ENCODE measurements at places on chromosomes 16 and 17.

DNA sequence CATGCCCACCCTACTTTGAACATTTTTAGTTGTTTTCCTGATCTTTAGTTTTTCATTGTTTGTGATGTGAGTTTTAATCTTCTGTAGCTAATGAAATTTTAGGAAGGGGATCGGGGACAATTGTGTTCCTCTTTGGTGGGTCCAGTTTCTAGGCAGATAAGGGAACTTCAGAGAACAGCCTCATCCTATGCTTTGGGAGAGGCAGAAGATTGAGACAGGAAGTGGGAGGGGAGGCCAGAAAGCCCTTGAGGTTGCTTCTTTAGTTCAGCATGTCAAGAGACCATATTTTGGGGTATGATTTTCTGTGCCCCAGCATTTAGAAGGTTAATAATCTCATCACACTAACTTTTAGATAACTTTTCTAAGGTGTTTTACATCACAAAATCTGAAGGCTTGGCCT is 191.0 kb downstream of the TANC2 start:
- DNase-seq = no peak

GRCh38 chr17:38914741-38915638 is 10.4 kb upstream of the LASP1NB start:
- peak; percentile 76 for DNase-seq

- DNase-seq = no peak
These were observed 63.4 kb downstream of the KLHDC4 start for GRCh38 chr16:87702325-87702811.

DNA sequence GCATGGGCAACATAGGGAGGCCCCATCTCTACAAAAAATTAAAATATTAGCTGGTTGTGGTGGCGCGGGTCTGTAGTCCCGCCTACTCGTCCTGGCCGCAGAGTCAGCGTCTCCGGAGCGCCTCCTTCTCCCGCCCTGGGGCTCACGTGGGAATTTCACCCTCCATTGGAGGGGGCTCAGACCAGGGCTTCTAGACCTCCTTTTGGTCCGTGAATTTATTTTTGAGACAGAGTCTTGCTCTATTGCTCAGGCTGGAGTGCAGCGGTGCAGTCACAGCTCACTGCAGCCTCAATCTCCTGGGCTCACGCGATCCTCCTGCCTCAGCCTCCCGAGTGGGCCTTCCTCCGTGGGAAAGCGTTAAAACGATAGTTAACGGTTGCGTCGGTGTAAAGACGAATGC is 394 bp upstream of the NME4 start:
- DNase-seq = peak; percentile 72

DNA sequence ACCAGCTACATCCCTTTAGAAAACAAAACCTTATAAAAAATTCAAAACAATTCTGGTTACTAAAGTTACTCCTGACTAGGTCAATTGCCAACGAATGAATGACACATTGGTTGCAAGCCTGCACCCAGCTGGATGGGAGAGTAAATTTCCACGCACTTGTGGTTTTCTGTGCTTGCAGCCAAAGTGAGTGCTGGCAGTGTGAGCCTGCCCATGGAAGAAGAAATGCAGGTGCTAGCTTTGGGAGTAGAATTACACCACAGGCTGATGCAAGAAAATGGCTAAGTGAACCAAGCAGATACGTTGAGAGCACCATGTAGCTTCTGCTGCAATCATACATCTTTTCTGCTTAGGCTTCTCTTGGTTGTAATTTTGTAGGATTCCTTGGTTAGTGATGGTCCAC is 74.6 kb downstream of the SYCE1L start:
- peak; percentile 65 for DNase-seq

- no peak for DNase-seq
These were observed 27.1 kb upstream of the DBNDD1 start for GRCh38 chr16:90046122-90046970.

DNA sequence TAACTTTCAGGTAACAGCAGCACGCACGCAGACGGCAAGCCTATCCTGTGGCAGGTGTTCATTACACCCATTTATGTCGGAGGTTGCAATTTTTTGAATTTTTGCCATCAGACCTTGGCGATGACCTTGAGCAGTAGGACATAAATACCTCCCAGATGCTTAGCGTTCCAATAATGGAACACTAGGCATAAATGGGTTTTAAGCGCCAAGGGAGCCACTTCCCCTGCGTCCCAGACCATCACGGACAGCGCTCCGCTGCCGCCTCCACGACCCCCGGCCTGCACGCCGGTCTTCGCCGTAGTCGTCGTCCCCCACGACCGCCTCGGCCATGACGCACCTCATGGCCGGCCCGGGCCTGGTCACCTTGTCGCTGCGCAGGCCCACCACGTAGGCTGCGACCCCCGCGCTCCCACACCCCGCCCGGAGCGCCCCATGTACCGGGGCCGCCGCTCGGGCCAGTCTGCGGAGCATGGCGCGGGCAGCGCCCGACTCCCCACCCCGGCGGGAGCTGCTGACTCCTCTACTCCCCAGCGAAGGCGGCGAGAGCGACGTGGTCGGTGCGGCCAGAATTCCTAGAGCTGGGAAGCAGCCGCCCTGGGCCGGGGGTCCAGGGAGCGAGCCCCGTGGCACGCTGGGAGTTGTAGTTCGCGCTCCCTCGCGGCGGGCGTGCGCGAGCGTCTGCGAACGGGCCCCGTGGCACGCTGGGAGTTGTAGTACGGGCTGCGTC is 22.7 kb downstream of the TMEM235 start:
- peak; percentile 98 for DNase-seq

- DNase-seq = peak; percentile 89
These were observed 11.7 kb downstream of the TMEM238L start for GRCh38 chr17:10792151-10792550.

- peak; percentile 99 for DNase-seq
These were observed 36.2 kb upstream of the TEKT3 start for GRCh38 chr17:15377616-15378015.

- DNase-seq = no peak
These were observed 110.4 kb downstream of the VAT1L start for GRCh38 chr16:77898671-77899211.

DNA sequence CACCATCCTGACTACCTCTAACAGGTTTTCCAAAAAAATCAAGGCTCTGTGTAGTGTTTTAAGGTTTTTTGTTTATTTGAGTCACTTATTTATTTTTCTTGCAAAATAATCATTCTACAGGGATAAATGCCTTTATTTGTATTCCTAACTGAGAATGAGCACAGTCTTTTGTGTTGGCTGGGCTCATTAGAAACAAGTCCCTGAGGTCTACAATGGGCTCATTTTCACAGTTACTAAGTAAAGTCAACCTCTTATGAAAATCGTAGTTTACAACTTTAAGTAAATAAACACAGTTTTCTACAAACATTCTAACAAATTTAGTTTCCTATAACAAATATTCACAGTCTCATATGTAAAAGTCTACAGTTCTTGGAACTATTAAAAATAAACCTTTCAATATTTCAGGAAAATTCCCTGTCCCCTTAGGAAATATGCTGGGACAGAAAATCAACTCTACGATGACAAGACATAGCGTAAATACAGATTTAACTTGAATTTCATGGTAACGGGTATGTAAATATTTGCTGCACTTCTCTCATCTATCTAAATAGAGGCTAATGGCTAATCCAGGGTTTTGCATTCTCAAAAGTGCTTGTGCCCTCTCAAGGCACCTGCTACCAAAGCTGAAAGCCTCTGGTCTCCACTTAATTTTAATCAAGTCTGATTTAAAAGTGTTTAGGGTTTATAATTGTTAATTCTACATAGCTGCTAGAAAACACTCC is 31.5 kb upstream of the CDH5 start:
- DNase-seq = no peak

DNA sequence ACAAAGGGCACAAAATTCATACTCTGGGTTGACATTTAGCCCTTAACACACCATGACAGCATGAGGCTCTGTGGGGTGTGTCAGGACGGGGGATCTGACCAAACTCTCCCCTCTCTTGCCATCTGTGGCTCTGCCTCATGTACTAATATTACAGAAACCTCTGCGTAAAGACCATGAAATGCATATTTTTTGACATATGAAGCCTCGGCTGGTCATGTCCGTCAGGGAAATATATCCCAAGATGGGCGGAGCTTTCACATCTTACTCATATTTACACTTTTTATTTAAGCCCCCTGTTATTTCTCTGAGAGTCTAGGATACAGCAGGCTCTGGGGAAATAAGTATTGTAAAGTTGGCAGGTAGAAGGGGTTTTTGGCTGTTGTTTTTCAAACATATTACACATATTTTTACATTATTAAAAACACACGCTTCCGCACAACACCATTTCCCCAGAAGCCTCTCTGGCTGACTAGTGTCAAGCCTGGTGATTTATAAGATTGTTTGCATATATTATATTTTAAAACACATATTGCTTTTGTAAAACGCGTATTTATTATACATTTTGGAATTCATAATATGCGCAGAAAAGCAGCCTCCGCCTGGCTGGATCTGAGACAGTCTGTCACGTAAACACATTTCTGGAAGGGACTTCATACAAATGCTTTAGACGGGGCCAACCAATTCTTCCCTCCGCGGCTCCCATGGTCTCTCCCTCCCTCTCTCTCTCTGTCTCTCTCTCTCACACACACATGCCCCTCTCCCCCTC is 237.7 kb upstream of the ZFHX3 start:
- no peak for DNase-seq

GRCh38 chr16:46426336-46426735 is 194.8 kb downstream of the SHCBP1 start:
- DNase-seq = no peak

GRCh38 chr17:80899402-80900268 is 92.0 kb upstream of the CHMP6 start:
- peak; percentile 75 for DNase-seq

DNA sequence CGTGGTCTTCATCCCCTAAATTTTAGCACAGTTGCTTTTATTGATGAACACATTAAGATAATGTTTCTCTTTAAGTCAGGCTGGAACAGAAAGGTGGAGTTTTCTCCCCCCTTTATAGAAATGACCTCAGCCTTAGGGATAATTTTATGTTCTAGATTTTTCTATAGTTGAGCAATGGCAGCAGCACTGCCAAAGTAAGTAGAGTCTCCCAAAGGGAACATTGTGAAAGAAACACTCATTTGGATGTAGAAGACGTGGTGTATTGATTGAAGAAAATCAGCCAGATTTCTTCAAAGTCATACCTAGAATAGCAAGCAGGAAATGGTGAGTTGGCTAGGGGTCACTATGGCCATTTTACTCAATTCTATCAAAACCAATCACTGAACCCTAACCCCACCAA is 122.5 kb downstream of the DNAH9 start:
- no peak for DNase-seq

GRCh38 chr17:63488851-63489250 is 12.0 kb downstream of the ACE start:
- no peak for DNase-seq

DNA sequence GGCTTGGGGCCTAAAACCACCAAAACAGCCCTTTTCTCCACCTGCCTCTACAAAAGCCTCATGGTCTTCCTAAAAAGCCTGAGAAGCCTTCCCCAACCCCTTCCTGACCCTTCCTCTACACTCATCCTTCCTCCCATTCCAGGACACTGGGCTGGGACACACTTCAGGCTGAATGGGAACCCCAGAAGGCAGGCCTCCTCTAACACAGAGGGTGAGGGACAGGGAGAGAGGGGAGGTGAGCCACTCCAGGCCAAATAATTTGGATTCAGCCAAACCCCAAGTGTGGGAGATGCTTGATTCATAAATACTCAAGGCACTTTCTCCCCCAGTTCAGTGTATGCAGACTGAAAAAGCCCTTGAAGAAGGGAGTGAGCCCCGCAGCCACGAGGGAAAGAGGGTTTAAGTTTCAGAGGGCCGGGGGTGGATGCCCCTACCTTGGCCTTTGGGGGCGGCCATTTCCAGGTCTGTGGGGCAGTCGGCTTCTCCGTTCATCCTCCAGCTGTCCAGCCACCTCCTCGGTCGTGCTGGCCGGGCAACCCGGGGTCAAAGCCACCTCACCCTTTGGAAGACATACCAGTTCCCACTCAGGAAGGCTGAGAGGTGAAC is 1.6 kb downstream of the UBTF start:
- DNase-seq = no peak

- DNase-seq = peak; percentile 83
These were observed 48.7 kb upstream of the AMZ2 start for GRCh38 chr17:68198931-68199836.
